ENCODE measurements at places on chromosomes 4 and X.

GRCh38 chrX:87941841-87942240 is 424.2 kb downstream of the KLHL4 start:
- no peaks in the 10 kb centered on the region for H3K27me3 ChIP-seq
- DNase-seq: no peak
- H3K4me1 ChIP-seq: no peaks in the 10 kb centered on the region
- H3K4me3 ChIP-seq: no peak overlapping the region
- H3K36me3 ChIP-seq: no peaks in the 10 kb centered on the region

DNA sequence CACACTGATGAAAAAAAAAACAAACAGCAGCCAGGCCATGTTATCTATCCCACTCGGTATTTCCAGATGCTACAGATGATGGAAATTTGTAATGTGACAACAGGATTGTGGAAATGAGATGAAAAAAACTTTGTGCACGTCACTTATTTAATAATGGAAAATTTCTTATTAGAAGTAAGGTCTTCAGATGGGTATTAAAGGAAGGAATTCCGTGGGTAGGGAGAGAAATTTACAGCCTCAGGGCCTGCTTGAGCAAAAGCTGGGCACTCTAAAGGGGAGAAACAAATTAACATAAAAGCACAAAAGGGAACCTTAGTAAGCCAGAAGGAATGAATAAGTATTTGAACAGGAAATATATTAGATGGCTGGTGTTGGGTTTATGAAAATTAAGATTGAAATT is 4.2 kb upstream of the PKD2 start:
- H3K4me3 ChIP-seq: no peak overlapping the region
- H3K27ac ChIP-seq: no peak overlapping the region
- H3K36me3 ChIP-seq: no peaks in the 10 kb centered on the region
- no peak for DNase-seq

DNA sequence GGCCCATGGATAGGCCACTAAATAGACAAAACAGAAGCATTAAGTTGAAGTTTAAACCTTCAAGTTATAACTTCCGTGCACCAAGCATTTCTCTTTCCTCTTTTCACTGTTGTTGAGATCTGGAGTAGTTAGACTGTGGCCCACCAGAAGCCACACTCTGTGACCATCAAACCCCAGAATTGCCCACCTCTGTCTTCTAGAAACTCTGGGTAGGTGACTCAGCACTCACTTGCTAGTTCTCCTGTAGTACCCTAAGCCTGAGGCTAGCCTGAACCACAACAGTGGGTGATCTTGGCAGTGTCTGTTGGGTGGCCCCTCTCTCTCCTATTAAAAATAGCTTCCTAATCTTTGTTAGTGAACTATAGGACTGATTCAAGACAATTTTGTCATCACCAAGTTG is 24.6 kb upstream of the CD40LG start:
- H3K27me3 ChIP-seq: no peaks in the 10 kb centered on the region
- H3K4me3 ChIP-seq: no peak overlapping the region
- no peak overlapping the region for H3K27ac ChIP-seq
- no peak for DNase-seq

GRCh38 chr4:6341696-6342095 is 72.0 kb downstream of the WFS1 start:
- H3K4me1 ChIP-seq: peaks cover 6% of the 10 kb centered on the region
- no peak for DNase-seq
- no peak overlapping the region for H3K4me3 ChIP-seq
